ENCODE measurements at places on chromosomes 5 and 9.

GRCh38 chr5:50501491-50502228, 60.6 kb upstream of the EMB start:
- no peak for DNase-seq

DNA sequence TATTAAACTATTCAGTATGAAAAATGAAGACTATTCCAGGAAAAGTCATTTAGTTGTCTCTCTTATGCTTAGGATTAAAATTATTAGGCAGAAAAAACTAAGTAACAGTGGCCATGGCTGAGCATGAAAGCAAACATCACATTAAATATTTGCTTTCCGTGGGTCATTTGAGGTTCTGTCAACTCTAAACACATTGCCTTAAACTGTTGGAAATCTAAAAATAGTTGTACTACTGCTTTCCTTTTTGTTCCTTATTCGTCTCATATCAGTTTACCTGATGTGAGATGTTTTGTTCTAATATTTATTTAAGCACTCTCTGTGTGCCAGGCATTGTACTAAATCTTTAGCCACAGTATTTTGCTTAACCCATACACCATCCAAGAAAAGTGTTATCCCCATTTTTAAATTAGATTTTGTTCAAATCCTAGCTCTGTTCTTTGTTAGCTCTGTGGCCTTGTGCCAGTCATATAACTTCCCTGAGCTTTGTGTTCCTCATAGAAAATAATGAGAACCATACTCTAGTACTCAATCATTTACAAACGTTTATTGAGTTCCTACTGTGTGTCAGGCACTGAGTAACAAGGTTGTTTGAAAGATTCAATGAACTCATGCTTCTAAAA, 18.7 kb upstream of the ZNF608 start:
- no peak for DNase-seq

- DNase-seq = no peak
These were observed 17.0 kb upstream of the LCP2 start for GRCh38 chr5:170314541-170315095.

- DNase-seq = no peak
These were observed 22.9 kb upstream of the CMYA5 start for GRCh38 chr5:79666758-79667157.

DNA sequence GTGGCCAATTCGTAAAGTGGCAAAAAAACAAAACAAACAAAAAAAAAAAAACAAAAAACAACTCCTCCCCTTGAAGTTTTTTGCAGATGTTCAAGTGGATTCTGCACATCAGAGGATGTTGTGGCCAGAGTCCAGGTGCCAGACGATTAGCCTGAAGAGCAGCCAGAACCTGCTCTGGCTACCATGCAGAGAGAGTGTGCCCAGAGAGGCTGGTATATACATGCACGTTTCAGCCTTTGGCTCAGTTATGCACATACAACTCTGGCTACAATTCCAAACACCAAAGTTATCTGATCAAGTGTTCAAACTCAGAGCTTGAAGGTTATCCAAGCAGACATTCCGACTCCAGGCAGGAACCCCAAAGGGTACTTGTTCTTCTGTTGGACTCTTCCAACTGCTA, 34.7 kb downstream of the GGTA1 start:
- DNase-seq = no peak

DNA sequence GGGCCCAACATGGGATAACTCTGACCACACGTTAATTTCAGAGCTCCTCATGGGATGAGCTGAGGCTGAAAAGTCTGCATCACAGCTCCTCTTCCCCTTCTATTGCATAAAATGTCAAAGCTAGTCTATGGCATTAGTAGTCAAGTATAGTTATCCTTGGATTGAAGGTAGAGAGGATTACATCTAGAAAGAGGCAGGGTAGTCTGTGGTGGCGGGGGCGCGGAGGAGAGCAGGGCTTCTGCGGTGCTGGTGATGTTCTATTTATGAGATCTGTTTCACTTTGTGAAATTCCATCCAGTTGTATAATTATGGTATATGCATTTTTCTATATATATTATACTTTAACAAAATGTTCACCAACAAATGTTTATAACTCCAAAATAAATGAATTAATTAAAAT, 329.5 kb upstream of the GRAMD2B start:
- no peak for DNase-seq

Measured in caudate nucleus (tissue), 63 donors.